ENCODE measurements at places on chromosomes 13 and 19.

- DNase-seq: no peak
Observed at GRCh38 chr19:16678498-16678897, 17.6 kb downstream of the TMEM38A start.

- DNase-seq: no peak
Observed at GRCh38 chr13:101845245-101846020, 393.0 kb downstream of the ITGBL1 start.

GRCh38 chr19:10946958-10947657 is 13.7 kb upstream of the SMARCA4 start:
- DNase-seq: no peak

DNA sequence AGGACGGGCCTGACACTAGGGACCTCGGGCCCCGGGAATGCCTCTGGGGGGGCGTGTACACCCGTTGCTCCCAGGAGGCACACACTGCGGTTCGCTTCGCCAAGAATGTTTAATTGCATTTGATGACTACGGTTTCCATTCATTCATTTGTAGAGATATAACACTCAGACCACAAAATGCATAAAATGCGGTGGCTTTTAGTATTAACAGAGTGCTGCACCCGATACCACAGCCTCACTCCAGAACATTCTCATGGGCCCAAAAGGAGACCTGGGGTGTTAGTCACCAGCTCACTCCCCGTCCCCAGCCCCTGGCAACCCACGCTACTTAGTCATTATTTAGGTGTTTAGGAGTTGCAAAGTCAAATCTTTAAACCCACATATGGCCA is 21.8 kb downstream of the HCN2 start:
- peak; percentile 54 for DNase-seq

DNA sequence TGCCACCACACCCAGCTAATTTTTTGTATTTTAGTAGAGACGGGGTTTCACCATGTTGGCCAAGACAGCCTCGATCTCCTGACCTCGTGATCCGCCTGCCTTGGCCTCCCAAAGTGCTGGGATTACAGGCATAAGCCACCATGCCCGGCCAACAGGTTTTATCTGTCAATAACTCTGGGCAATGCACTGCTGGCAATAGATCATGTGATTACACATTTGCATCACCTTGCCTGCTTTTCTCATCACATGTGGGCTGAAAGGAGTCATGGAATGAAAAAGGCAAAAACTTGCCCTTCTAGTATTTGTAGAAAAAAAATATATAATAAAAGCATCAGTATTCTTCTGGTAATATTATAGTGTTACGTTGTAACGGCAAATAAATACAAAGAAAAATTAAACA is 164.5 kb downstream of the NHLRC3 start:
- no peak for DNase-seq

- peak; percentile 65 for DNase-seq
Observed at GRCh38 chr19:47280183-47280797, 5.6 kb downstream of the INAFM1 start.

DNA sequence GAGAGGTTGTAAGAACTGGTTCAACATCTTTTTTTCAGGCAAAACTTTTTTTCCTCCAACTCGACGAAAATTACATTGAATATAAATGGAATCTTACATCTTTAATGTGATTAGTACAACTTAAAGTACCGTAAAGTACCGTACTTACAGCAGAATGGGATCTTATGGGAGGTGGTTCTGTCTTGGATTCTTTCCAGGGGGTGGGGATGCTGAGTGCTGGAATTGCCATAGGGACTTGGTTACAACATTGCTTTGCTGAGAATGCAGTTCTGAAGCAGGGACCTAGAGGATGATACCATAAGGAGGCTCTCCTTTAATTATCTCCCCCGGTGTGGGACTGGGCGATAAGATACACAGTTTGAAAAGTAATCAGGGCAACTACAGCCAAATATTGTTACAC is 186.4 kb downstream of the KLF5 start:
- DNase-seq: no peak

- DNase-seq: no peak
Observed at GRCh38 chr13:32632343-32632909, 46.2 kb downstream of the PDS5B start.

- DNase-seq: no peak
Observed at GRCh38 chr13:27500806-27501534, 50.6 kb upstream of the MTIF3 start.

DNA sequence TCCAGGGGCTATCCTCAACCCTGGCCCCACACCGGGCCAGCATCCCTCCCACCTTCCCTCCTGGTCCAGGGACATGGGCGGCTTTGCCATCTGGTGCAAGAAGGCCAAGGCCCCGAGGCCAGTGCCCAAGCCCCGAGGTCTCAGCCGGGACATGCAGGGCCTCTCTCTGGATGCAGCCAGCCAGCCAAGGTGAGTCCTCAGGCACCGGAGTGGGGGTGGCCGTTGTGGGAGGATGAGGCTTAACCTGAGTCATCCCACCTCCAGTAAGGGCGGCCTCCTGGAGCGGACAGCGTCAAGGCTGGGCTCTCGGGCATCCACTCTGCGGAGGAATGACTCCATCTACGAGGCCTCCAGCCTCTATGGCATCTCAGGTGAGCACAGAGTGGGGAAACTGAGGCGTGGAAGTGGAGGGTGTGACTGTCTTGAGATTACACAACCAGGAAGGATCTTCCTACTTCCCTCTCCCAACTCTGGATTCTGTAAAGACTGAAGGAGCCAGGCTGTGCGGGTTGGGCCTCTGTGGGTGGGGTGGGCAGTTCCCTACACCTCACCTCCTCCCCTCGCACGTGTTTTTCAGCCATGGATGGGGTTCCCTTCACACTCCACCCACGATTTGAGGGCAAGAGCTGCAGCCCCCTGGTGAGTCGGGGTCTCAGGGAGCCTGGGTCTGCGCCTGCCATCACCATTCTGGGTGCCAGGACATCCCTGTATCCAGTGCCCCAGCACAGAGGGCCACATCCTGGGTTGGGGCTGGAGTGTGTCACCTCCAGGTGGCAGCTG is 3.8 kb downstream of the MVB12A start:
- no peak for DNase-seq

GRCh38 chr19:49499030-49499670 is 2.9 kb downstream of the RPS11 start:
- DNase-seq: no peak

All from GM12865 (cell line).